ENCODE measurements at places on chromosomes 6 and 20. TPM values are rescaled to one million over a fixed set of nuclear protein-coding genes. Genes with fewer than 3 reads are reported as not detected.

DNA sequence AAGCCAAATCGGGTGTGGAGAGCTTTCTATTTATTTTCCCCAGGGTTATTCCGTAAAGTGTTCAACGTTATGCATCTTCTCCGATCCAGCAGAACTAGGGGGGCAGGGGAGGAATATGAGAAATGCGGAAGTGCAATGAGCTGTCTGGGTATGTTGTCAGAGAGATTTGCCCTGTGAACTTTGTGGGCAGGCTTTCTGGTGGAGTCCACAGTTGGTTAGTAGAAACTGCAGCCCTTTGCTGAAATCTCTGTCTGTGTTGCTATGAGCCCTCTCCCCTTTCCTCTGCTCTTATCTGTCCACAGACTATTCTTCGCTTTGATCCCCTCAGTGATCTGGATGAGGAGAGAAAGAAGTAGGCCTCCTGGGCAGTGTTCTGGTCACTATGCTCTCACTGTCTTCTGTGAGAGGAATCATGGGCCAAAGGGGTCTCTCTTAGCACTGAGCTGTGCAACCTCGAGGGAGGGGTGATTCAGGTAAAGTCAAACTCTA, 158.9 kb upstream of the FUT9 start:
- no peak for DNase-seq

- DNase-seq: peak; percentile 96
These were observed 17.9 kb downstream of the C6orf15 start for GRCh38 chr6:31094389-31094881.

Gene PNLDC1
- not detected for total RNA-seq

Gene HRH3
- total RNA-seq: not detected

Gene DCDC2
- total RNA-seq: not detected

Measured in G401 (cell line).